ENCODE measurements at places on chromosomes 13 and 19. TPM values are rescaled to one million over a fixed set of nuclear protein-coding genes. Genes with fewer than 3 reads are reported as not detected.

DNA sequence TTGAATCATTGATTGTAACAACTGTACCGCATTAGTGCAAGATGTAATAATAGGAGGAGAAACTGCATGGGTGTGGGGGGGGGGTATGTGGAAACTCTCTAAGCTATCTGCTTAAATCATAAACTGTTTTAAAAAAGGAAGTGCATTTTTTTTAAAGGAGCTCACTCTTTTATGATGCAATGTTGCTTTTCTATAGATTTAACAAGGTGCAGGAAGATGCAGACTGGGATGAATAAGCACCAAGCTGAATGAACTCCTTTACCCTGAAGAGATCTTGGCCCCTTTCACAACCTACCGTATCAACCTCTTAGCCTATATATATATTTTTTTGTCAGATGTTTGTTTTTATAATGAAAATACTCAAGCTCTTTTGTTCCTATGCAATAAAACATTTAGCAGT lies 95.9 kb downstream of the AKAP11 start:
- DNase-seq, result no peak

DNA sequence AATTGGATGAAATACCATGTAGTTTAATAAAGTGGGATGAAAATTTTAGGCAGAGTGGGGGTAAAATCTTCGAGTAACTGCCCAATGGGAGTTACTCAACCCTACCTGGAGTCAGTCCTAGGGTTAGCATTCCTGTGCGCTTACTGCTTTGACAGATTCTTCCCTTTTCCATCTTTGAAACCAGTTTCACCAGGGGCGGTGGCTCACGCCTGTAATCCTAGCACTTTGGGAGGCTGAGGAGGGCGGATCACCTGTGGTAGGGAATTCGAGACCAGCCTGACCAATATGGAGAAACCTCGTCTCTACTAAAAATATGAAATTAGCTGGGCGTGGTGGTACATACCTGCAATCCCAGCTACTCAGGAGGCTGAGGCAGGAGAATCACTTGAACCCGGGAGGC lies 37.0 kb upstream of the CXCL17 start:
- no peak for DNase-seq

- DNase-seq, result peak; percentile 42
Measured at GRCh38 chr19:46772170-46773017, 16.0 kb downstream of the SLC1A5 start.

Gene ZNF610
- total RNA-seq, result 2.8 TPM

- DNase-seq, result no peak
Measured at GRCh38 chr13:110590577-110590976, 24.8 kb upstream of the NAXD start.

GRCh38 chr13:30697996-30698401 lies 37.3 kb upstream of the ALOX5AP start:
- peak; percentile 77 for DNase-seq

GRCh38 chr13:70844391-70845108 lies 736.3 kb upstream of the KLHL1 start:
- no peak for DNase-seq
